Astrocyte (in vitro differentiated cells and primary cell): ENCODE measurements at places on chromosomes 2 and 18. TPM values are rescaled to one million over a fixed set of nuclear protein-coding genes. Genes with fewer than 3 reads are reported as not detected.

DNA sequence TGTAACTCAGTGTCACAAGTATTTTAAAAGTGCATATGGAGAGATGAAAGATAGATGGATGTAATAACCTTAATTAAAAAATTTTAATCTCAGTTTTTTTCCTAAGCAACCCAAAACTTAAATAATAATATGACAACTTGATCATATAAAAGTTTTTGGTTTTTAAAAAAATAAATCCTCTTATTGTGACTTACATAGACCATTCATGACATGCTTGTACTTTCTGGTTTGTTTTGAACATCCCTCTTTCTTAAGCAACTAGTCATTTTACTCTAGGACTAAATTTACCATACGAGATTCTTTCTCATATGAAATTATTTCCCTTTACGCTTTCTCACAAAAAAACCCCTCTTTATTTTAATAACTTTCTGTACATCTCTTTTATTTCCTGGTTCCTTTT is 6.5 kb upstream of the PLA2R1 start:
- no peak for DNase-seq
- H3K4me1 ChIP-seq: no peaks in the 10 kb centered on the region
- H3K4me3 ChIP-seq: no peak overlapping the region
- H3K27ac ChIP-seq: no peak overlapping the region
- no peaks in the 10 kb centered on the region for H3K36me3 ChIP-seq

DNA sequence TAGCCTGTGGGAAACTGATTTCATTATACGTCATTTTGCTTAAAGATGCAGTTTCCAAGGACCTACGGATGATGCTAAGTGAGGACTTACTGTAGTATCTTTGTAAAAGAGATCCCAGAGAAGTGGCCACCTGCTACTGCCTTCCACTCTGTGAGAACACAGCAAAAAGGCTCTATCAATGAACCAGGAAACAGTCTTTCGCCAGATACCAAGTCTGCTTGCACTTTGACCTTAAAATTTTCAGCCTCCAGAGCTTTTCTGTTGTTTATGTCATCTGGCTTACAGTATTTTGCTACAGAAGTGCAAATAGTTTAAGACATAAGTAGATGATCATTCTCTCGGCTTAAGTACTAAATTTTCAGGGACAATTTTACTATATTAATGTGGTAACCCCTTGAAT is 847.9 kb upstream of the CHAC2 start:
- H3K4me3 ChIP-seq: no peak overlapping the region
- DNase-seq: no peak
- no peak overlapping the region for H3K27ac ChIP-seq
- no peaks in the 10 kb centered on the region for H3K4me1 ChIP-seq

GRCh38 chr2:30716123-30716900 is 90.9 kb downstream of the CAPN13 start:
- H3K4me1 ChIP-seq: no peaks in the 10 kb centered on the region
- H3K27ac ChIP-seq: no peak overlapping the region
- DNase-seq: no peak
- no peaks in the 10 kb centered on the region for H3K36me3 ChIP-seq

DNA sequence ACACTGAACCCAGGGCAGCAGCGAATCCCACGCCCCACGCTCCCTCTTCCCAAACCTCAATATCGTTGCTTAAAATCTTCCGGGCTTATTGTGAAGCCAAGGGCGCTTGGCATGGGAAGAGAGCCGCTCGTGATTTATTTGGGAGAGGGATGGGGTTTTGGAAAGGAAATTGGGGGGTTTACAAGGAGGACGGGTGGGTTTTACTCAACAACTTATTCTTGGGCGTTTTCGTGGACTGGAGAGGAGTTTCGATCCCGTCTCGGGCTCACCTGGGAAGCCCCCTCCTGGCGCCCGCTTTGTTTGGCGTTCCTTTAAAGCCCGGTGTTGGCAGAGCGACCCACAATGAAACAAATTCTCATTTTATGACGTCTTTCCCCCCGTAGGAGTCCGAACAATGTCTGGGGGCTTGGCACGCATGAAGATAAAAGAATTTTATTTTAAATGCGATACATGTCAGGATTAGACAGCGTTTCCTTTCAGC is 135.3 kb downstream of the INSIG2 start:
- peak overlapping the region; percentile 49 for H3K4me3 ChIP-seq
- no peaks in the 10 kb centered on the region for H3K4me1 ChIP-seq
- DNase-seq: no peak
- H3K36me3 ChIP-seq: no peaks in the 10 kb centered on the region

GRCh38 chr2:36088716-36089328 is 266.8 kb upstream of the CRIM1 start:
- no peak overlapping the region for H3K27ac ChIP-seq
- H3K27me3 ChIP-seq: no peaks in the 10 kb centered on the region
- H3K4me3 ChIP-seq: no peak overlapping the region

DNA sequence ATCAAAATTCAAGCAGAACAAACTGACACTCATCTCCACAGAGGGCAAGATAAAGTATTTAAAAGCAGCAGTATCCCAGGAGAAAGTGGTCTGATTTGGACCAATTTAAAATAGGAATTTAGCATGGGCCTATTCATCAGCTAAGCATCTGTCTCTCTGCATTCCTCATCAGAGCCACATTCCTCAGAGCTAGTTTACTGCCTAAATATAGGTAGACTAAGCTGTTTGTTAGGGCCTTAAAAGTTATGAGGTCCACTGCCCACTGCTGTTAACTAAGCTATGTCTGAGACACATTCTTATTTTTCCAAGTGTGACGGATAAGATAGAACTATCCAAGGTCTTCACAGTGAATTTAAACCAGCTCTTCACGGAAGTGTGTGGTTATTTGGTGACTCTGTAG is 17.6 kb downstream of the NEB start:
- H3K36me3 ChIP-seq: no peaks in the 10 kb centered on the region
- H3K27ac ChIP-seq: no peak overlapping the region
- H3K4me1 ChIP-seq: no peaks in the 10 kb centered on the region
- peak; percentile 54 for DNase-seq

DNA sequence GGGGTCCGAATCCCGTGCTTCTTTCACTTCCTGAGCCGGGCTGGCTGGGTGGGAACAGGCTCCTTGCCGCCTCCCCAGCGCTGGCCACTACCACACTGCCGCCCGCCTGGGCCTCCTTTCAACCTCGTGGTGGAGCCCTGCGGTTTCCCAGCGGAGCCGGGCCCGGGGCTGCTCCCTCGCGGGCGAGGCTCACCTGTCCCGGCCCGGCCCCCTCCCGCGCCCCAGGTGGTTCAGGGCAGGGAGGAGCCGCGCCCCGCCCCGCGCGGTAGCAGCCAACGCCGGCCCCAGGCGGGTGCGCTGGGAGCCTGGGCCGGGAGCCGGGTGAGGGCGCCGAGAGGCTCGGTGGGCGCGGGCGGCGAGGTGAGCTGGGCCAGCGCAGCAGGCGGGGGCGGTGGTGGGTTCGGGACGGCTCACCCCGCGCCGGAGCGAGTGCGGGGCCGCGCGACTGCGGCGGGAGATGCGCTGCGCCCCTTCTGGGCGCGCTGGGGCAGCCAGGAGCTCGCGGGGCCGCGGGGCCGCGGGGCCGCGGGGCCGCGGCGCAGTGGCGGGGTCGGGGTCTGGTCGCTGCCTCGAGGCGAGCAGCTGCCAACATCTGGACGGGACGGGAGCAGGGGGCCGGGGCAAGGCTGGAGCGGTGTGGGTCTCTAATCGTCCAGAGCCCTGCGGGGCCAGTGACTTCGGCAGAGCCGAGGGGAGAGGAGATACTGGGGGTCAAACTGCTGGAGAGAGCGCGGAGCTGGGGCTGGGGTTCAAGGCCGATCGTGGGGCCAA is at the start of gene LYPD6B:
Gene LYPD6B (plus strand): TSS at position 258 of the 771 bp plus-strand sequence. CDS start 92,250 bp downstream, outside the sequence.
- no peak for DNase-seq
- H3K27ac ChIP-seq: no peak within 1 kb of the TSS
- H3K36me3 ChIP-seq: no peaks in the 10 kb centered on the region
- peaks cover 4% of the 10 kb centered on the region for H3K27me3 ChIP-seq

The SPDYA gene
- total RNA-seq: 1.3 and 1.4 TPM in 2 replicates
